ENCODE measurements at places on chromosomes 11 and 22.

GRCh38 chr11:760236-760635, 13.0 kb downstream of the TALDO1 start:
- no peak for DNase-seq

- no peak for DNase-seq
These were observed 321 bp downstream of the RHBDD3 start for GRCh38 chr22:29267462-29267857.

- no peak for DNase-seq
These were observed 725.0 kb downstream of the ETS1 start for GRCh38 chr11:127862406-127862805.

- peak; percentile 63 for DNase-seq
These were observed at the start of gene MIAT for GRCh38 chr22:26656891-26657851. TSS of gene MIAT (plus strand) at chr22:26657588.

GRCh38 chr22:37817705-37818408, 5.3 kb upstream of the GALR3 start:
- peak; percentile 88 for DNase-seq

GRCh38 chr11:2149864-2150847, 10.9 kb downstream of the INS start:
- DNase-seq: no peak

DNA sequence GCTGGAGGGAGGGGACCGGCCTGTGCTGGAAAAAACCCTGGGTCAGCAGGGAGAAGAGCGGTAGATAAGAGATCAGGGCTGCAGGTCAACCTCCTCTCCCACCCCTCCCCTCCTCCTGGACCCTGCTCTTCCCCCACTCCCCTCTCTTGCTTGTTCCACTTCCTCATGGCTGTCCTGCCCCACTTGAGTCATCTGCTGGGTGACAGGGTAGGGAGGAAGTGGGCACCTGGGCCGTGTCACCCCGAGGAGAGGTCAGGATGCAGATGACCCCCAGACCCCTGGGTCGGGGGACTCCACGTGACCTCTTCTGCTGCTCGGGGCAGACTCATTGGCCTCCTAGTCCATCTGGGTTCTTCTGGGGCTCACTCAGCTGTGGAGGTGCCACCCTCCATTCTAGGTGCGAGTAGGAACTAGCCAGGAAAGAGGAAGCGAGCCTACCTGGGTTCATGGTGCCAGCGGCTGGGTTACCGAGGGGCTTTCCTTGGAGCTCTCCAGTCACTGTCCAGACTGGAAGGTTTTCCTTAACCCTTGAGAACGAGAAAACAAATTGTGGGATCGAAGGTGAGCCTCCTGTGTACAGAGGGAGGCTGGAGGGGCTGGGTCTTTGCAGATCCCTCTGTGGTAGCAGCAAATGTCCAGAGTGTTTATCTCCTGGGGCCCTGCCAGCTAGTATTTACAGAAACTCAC, 6.5 kb downstream of the APOL2 start:
- peak; percentile 56 for DNase-seq

DNA sequence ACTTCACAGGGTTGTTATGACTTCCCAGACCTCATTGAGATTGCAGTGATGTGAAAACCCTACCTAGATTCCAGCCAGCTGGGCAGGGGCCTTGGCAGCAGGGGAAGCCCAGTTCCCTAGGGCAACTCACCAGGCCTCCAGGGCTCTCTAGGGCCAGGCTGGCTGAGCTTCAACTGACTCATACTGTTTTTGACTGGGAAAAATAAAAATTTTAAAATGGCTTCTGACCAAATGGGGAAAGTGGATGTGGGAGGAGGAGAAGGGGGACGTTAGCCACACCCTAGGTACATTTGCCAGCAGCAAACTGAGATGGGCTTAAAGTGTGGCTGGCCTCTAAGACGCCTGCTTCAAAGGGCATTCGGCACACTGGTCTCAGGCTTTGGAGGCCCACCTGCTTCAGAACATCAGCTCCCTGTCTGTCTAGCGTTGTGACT, 39.0 kb downstream of the BMAL1 start:
- no peak for DNase-seq

GRCh38 chr11:78381865-78382264, 35.8 kb downstream of the GAB2 start:
- no peak for DNase-seq

DNA sequence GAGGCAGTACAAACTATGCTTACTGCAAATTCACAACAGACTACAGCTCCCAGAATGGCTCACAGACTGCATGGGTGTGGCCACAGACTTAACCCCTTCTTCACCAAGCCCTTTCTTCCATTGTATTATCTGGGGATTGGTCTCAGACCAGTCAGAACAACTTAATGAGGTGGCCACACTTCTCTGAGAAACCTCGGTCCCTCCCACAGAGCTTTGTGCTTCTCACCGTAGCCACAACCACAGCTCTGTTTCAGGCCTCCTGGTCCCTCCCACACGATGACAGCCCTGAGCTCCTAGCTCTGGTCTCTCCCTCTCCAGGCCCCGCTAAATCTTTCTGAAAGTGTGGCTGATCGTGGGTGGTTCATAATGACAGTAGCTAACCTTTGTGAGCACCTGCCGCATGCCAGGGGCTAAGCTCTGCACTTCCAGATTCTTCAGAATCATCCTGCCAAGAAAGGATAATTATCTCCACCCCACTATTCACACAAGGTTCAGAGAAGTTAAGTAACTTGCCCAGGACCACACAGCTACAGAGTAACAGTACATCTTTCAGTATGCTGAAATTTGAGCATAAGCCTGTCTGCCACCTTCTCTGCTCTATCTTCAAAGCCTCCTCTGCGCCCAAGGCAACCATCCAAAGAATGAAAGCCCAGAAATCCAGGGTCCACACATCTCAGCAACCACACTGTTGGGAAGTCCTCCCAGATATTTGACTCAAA, 5.4 kb downstream of the PDE2A start:
- no peak for DNase-seq

DNA sequence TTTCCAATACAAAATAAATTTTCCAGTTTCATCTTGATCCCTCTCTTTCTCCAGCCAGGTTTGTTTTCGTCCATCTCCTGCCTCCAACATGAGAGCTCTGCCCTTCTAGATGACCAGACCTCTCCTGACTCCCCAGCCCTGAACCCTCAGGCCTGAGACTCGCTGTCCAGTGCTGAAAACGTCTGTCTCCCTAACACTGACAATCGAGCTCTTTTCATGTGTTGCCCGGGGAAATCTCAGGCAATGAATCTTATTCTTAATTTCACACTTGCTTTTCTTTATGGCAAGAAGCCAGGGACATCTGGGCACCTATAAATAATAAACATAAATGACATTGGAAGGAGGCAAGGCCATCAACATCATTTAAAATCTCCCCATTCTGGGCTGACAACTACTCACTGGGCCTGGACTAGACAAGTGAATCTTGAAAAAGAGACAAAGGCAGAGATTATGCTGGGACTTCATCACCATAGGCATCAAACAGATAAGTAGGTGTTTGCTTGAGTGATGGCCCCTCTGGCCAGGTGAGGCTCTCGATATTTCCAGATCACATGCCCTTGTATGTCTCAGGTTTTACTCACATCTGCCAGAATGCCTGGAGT, 274.5 kb upstream of the B3GAT1 start:
- no peak for DNase-seq

DNA sequence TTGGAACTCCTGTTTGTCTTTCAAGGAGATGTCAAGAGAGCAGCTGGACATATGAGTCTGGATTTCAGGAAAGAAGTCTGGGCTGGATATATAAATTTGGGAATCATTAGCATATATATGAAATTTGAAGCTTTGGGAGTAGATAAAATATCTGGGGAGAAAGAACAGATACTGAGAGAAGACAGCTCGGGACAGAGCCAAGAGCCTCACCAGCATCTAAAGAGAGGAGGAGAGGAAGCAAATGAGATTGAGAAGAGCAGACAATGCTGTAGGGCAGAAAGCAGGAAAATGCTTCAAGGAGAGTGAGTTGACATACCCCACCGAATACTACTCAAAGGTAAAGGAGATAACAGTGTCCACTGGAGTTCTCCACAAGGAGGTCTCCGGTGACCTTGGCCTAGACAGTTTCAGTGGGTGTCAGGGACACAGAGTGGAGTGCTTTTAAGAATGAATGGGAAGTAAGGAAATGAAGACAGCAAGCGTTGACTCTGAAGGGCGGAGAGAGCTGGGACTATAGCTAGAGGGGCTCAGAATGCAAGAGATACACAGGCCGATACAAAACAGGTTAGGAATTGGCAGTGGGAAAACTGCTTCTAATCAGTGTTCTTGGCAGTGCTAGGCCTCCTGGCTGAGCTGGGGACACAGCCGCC, 862 bp downstream of the APBB1 start:
- DNase-seq: no peak

DNA sequence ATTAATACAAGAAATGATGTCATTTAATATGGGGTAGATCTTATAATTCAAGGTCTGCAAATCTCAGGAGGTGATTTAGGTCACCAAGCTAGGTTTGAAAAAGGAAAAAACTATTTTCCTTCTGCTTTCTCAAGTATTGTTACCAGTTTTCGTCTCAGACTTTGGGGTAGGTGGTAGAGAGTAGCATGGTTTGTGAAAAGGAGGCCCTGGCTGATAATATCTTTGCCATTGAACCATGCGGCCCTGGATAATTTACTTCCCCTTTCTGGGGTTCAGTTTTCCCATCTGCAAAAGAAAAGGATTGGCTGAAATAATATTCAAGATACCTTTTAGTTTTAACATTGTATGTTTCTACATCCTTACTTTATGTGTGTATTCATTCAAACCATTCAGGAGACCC, 92.1 kb downstream of the WNT11 start:
- DNase-seq: no peak

DNA sequence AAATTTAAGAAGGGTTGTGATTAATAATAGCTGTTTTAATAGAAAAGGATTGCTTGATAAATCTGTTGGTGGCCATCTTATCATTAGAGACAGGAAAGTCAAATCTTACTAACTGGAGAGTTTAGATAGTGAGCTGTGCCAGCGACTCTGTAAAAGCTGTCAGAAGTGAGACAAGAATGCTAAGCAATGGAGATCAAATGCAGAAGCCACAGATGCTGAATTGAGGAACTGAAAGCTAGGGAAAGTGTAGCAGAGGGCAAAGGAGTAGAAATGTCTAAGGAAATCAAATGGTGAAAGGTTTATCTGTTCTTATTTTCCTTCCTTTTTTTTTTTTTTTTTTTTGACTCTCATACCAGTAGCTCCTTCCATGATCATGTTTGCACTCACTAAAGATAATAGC, 13.7 kb downstream of the MS4A13 start:
- DNase-seq: peak; percentile 42

GRCh38 chr11:19559746-19560145, 152.9 kb upstream of the NAV2 start:
- no peak for DNase-seq

DNA sequence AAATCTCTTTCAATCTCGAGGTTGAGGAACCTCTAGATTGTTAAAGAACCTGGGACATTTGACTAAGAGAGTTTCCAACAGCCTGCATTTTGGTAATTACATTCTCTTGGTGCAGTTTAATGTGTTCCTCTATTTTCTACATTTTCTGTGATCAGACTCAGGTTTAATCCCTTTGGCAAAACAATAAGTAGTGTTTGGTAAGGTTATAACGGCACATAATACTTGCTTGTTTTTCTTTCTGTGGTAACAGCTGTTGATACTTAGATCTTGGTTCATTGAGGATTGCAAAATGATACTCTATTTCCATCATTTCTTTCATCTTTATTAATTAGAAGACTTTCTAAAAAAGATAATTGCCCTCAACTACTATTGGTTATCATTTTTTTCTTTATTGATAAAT, 271.3 kb downstream of the SBF2 start:
- DNase-seq: no peak

DNA sequence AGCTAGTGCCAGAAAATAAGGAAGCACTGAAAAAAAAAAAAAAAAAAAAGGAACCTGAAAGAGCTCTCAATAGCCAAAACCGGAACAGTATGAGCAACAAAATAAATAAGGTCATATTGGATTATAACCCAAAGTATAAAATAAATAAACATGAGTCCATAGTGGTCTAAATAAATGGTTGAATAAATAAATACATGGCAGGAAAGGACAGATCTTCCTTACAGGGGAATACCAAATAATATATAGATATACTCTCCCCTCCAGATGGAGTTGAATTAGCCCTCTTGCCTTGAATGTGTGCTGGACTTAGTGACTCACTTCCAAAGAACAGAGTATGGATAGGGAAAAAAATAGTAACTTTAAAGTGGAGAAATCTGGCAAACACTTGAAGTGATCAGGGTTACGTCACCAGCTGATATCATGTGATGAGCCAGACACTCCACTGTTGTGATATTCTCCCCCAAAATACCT, 14.3 kb upstream of the ARRB1 start:
- DNase-seq: no peak

DNA sequence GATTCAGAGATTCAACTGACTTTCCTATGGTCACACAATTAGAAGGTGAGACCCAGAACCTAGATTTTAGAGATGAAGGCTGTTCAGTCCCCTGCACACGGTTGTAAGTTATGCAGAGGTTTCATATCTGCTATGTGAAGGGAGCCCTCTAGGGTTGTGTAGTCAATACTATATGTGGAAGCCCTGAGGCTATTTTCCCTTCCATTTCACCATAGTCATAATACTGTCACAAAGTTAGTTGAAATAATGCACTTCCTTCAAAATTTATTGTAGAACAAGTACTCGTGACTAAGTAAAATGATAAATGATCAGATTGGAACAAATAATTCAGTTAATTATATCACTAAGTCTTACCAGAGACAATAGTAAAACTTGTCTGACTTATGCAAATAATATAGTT, 48.8 kb downstream of the ENDOD1 start:
- DNase-seq: peak; percentile 21

DNA sequence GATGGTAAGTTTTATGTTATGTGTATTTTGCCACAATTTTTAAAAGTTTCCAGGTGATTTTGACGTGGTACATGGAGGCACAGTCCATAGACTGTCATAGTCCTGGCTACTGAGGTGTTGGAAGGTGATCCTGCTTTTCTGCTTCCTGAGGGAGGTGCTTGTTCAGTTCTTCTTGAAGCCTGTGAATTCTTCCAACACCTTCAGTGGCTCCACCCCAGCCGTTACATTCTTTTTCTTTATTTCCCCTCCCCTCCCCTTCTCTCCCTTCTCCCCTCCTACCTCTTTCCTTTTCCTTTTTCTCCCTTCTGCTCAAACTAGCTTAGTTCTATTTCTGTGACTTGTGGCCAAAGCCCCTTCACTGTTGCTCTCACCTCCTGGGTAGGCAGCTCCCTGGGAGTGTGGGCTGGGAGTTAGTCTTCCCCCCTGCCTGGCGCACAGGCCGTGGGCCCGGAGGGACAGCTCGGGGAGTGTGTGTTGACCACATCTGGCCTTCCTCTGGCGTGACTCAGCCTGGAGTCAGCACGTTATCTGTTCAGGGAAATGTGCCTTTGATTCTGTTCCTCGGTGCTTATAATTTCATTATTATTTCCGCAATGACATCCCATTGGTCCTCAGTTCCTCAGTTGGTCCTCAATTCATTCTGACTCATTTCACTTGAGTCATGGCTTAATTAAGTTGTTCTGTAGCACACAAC, 566.2 kb downstream of the TBC1D22A start:
- no peak for DNase-seq

GRCh38 chr11:120130991-120131760, 6.7 kb downstream of the TRIM29 start:
- DNase-seq: no peak

All from germinal center (tissue), 1 donor.